ENCODE measurements at places on chromosomes 12 and 14. TPM values are rescaled to one million over a fixed set of nuclear protein-coding genes. Genes with fewer than 3 reads are reported as not detected.

DNA sequence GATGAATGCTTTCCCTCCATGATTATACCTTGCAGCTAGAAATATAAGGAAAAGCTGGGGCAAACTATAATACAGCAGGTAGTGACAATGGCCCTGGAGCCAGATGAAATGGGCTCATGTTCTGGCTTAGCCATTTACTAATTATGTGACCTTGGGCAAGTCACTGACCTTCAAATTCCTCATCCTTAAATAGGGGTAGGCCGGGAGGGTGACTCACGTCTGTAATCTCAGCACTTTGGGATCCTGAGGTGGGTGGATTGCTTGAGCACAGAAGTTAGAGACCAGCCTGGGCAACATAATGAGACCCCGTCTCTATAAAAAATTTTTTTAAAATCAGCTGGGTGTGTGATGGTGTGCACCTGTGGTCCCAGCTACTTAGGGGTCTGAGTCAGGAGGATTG lies 155.4 kb downstream of the C12orf75 start:
- DNase-seq: no peak

DNA sequence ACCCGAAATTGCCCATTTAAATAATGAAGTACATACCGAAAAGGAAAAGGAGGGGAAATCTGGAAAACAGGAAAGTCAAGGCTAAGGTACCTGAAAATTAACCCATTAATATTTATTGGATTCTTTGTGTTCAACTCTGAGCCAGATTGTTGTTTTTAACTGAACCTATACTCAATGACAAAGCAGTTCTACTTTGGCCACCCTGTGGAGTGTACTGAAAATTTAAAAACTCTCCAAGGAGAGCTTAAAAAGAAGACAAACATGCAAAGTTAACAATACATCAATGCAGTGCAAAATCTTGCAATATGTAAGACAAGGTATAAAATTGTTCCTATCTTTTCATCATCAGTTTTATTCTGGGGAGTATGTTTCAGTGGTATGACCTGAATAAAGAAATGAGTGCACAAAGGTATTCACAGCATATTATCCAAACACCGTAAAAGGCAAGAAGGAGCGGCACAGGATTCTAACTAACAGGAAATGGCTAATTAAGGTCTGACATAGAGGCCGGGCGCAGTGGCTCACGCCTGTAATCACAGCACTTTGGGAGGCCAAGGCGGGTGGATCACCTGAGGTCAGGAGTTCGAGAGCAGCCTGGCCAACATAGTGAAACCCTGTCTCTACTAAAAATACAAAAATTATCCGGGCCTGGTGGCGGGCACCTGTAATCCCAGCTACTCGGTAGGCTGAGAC lies 1.7 kb downstream of the USP44 start:
- DNase-seq: no peak

DNA sequence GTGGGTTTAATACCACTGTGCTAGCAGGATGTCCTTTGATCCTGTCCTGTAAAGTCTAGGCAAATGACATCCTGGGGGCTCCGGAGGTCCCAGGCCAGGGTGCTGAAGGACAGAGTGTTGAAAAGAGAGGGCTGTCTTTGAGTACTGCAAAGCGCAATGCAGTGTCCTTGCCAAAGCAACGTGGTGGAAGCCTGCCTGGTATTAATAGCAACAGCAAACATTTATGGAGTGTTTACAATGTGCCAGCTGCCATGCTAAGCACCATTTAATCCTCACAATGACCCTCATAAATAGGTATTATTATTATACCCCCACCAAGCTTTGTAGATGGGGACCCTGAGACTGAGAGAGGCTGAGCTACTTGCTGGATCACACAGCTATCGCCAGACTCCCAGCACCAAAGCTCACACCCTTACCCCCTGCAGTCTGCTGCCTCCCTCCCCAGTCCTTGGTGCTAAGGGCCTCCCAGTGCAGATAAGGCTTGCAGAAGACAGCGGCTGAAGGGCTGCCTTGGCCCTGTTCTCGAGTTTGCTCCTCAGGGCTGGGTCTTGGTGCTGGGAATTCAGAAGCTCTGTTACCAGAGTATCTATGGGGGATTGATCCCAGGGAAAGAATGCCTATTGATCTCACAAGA lies 427.7 kb downstream of the FUT8 start:
- no peak for DNase-seq

DNA sequence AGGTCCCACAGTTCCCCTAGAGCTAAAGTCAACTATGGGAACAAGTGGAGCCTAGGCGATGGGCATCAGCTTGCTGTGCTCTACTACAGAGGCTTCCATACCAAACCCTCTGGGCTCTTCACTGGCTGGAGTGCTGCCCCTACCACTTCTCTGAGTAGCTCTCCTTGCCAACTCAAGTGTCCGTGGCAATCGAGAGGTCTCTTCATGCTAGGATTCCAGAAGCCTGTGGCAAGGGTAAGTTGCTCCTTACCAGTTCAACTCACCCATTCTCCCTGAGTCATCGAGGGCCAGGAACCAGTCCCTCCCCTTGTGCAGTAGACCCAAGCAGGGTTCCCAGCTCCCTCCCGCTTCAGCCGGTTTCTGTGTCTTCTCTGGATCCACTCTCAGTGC lies 76.1 kb downstream of the GALC start:
- DNase-seq: no peak

GRCh38 chr12:11870041-11870451 lies 200.7 kb upstream of the BCL2L14 start:
- DNase-seq: no peak

DNA sequence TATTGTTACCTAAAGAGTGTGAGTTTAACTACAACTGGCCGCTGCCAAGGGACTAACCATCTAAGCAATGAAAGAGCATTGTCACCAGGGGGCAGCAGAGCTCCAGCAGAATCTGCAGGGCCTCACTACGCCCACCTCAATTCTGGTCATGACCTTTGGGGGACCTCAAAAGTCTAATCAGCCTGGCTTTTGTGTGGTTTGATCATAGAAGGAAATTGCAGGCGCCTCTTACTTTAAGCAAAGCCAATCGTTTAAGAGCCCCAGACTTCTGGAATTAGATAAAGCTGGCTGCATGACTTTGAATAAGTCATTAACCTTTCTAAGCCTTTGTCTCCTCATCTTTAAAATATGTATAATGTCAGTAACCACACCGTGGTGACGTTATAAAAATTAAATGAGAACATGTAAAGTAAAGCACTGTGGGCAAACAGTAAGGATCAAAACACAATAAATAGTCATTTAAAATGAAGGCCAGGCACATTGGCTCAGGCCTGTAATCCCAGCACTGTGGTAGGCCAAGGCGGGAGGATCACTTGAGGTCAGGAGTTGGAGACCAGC lies 58.6 kb downstream of the TBX3 start:
- peak; percentile 18 for DNase-seq

DNA sequence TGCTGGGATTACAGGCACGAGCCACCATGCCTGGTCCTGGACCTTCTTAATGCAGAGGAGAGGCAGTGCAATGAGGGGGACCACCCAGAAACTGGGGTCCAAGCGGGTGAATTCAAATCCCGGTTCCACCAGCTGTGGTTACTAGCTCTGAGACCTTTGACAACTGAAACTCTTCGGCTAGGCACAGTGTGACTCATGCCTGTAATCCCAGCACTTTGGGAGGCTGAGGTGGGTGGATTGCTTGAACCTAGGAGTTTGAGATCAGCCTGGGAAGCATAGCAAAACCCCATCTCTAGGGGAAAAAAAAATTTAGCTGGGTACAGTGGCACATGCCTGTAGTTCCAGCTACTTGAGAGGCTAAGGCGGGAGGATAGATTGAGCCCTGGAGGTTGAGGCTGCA lies 5.0 kb upstream of the CD4 start:
- no peak for DNase-seq

GRCh38 chr14:105939810-105940508 lies 413.6 kb downstream of the TMEM121 start:
- peak; percentile 49 for DNase-seq

- no peak for DNase-seq
Measured at GRCh38 chr12:109981311-109981710, 14.9 kb downstream of the GIT2 start.

- DNase-seq: no peak
Measured at GRCh38 chr14:21921453-21921852, 247.8 kb upstream of the OR4E1 start.

DNA sequence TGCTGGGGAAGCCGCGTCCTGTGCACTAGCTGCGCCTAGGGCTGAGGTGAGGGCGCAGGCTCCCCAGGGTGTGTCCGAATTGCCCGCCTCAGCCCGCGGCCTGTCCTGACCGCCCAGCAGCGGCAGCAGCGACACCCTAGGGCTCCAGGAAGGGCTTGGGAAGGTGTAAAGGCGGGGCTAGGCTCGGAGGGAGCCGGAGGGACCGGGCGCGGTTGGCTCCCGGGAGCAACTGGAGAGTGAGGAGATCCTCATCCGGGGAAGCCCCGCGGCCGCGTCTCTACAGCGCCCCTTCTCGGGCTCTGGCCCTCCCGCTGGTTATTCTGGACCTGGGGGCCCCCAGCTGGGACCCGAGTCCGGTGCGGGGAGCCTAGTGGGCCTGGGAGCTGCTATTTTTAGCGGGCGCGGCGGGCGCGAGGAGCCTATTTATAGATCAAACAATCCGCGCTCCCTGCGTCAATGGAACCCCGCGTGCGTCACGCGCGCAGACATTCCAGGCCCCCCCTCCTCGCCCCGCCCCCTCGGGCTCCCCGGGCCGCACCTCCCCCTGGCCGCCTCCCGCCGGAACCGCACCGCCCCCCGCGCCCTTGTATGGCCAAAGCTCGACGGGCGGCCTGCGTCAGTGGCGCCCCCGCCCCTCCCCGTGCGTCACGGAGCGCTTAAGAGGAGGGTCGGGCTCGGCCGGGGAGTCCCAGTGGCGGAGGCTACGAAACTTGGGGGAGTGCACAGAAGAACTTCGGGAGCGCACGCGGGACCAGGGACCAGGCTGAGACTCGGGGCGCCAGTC lies at the start of gene NR4A1:
Gene NR4A1 (plus strand): TSS at position 685 of the 784 bp plus-strand sequence. CDS start 2,887 bp downstream, outside the sequence.
- DNase-seq: peak; percentile 100

DNA sequence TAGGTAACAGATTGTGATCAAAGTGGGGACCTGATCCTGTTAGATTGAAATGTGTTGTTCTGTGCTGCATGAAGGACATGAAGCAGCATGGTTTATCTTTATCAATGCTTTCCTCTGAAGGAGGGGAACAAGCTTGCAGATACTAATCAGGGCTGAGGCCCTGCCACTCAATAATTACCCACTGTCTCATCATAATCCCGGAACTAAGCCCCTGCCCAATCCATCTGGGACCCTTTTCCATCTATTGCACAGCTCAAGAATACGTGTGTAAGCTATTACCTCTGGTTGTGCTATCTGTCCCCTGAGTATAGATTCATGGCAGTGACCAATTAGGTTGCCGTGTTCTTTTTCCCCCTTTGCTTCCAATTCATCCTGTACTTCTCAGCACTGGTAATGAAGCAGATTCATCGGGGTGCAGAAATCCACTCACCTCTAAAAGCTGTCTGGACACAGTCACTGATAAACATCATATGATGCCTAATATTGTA lies 67.8 kb downstream of the OTX2 start:
- DNase-seq: no peak

STYK1 gene
- not detected for total RNA-seq

GALNT4 gene
- 3.3 TPM for total RNA-seq

TAS2R42 gene
- not detected for total RNA-seq

CLEC9A gene
- not detected for total RNA-seq

RAP1B gene
- total RNA-seq: 65.7 TPM

BTBD6 gene
- total RNA-seq: 39.2 TPM

C12orf54 gene
- not detected for total RNA-seq

OVCH1 gene
- 0.11 TPM for total RNA-seq
